HT1080 (cell line): ENCODE measurements at places on chromosomes 4 and X. TPM values are rescaled to one million over a fixed set of nuclear protein-coding genes. Genes with fewer than 3 reads are reported as not detected.

Gene CXCL3
- total RNA-seq: 3.8 and 5.5 TPM in 2 replicates

Gene PGAM4
- 0.84 and 1.4 TPM in 2 replicates for total RNA-seq

DNA sequence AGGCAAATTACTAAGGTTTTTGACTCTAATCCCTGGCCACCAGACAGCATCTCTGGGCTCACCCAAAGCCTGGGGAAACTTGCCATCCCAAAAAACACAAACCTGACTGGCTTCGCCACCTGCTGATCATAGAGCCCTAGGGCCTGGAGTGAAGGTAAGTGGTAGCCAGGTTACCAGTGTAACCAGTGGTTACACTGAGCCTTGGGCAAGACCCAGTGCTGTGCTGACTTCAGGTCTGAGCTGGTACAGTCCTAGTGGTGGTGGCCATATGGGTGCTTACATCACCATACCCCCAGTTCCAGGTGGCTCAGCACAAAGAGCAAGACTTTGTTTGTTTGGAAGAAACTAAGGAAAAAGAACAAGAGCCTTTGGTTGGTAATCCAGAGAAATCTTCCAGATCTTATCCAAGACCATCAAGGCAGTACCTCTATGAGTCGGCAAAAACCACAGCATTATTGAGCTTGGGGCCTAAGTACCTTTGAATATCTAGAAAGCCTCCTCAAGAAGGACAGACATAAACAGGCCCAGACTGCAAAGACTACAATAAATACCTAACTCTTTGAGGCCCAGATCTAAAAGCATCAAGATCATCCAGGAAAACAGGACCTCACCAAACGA is 13.7 kb downstream of the MED14 start:
- DNase-seq: no peak

DNA sequence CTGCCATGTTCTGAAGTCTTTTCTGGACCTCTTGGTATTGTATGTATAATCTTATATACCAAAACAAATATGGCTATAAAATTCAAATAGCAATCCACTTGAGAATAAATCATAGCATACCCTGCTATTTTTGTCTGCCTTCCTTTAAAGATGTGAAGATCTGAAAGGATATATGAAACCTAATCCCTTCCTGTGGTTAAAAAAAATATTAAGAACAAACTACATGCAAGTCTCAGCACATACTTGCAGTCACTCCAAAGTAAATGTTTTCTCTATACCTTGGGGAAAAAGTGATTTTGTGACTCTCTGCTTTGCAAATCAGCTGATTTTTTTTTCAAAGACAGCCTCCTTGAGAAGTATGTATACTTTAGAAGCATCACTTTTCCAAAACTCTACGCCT is 322.9 kb downstream of the ANKRD50 start:
- no peak for DNase-seq

- peak; percentile 18 for DNase-seq
Observed at GRCh38 chrX:111507933-111508332, 3.5 kb upstream of the SERTM2 start.

- DNase-seq: peak; percentile 19
Observed at GRCh38 chr4:168731006-168731636, 234.3 kb downstream of the PALLD start.

- DNase-seq: peak; percentile 74
Observed at GRCh38 chr4:144647095-144647561, 1.2 kb downstream of the HHIP start.

GRCh38 chr4:38871593-38871992 is 4.0 kb downstream of the FAM114A1 start:
- no peak for DNase-seq

- no peak for DNase-seq
Observed at GRCh38 chr4:155984106-155984797, 30.6 kb upstream of the CTSO start.
